ENCODE measurements at places on chromosomes 11 and 22.

DNA sequence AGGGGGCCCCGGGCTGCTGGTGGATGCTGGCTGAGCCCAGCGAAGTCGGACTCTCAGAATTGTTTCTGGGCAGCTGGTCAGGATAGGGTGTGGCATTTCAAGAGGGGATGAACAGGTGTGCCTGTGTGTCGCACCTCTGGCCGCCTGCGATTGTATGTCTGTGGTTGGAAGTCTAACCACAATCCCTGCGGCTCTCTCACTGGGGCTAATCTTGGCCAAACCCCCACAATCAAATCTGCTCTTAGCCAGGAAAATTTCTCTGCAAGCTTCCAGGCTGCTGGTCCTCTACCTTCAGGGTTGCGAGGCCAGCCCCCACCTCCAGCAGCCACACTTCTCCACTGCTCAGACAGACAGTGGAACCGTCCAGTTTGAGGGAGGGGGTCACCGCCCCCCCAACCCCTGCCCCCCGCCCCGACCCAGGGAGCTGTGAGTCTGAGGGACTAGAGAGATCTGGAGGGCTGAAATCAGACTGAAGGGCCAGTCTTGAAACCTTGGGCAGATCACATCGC, 953 bp downstream of the ATG16L2 start:
- no peak for DNase-seq

- no peak for DNase-seq
Observed at GRCh38 chr11:116200564-116200963, 572.2 kb downstream of the BUD13 start.

GRCh38 chr11:75583718-75584658, 21.9 kb downstream of the SERPINH1 start:
- DNase-seq, result no peak

- DNase-seq, result no peak
Observed at GRCh38 chr11:78938971-78939370, 364.3 kb upstream of the NARS2 start.

DNA sequence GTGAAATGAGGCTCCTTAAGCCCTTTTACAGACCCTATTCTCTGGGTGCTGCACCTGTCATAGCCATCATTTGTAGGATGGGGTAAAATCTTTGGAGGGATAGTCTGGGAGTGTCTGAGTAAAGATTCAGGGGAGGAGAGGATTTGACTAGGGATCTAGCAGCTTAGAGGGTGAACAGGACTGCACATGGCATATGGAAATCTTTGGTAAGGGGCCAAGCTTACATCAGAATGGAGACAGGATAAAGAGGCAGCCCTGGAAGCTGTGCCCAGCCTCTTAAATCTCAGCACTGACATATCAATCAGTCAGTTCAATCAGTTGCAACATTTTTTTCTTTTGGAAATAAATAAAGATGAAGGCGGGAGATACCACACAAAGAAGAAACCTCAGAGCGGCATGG, 301.8 kb upstream of the CADM1 start:
- DNase-seq, result no peak

DNA sequence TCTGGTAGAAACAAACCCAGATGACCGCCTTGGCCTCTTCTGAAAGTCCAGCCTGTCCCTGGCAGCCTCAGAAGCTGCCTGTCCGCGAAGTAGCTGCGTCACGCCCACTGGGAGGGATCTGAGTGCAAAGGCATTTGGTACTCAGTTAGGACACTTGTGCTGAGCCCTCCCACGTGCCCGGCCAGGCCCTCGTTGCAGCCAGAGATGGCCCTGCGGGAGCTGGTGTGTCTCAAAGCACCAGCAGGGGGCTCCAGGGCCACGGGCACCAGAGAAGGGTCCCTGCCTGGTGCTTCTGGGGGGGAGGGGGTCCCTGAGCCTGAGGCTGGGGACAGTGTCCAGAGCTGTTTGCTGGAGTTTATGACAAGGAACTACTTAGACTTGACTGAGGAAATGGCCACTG, 5.8 kb downstream of the SELENOO start:
- no peak for DNase-seq

- DNase-seq, result no peak
Observed at GRCh38 chr11:47111318-47111804, 65.3 kb downstream of the ARFGAP2 start.

GRCh38 chr11:97732011-97732632, 1288.6 kb upstream of the CNTN5 start:
- DNase-seq, result no peak

DNA sequence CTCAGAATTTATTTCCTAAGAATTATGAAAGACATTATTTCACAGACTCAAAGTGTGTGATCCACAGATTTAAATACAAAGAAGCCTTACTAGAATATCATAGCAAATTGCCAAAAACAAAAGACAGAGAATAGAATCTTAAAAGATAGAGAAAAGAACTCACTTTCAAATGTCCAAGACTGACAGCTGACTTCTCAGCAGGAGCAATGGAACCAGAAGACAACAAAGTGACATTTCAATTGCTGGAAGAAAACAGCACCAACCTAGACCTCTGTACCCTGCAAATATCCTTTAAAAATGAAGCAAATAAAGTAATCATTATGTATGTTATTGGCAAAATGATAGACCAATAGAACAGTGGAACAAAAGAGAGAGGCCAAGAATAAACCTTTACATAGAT, 109.2 kb downstream of the TTC17 start:
- no peak for DNase-seq

Measured in CD4-positive, alpha-beta memory T cell (primary cell).